Osteocyte (in vitro differentiated cells): ENCODE measurements at places on chromosomes 2 and 18. TPM values are rescaled to one million over a fixed set of nuclear protein-coding genes. Genes with fewer than 3 reads are reported as not detected.

- no peaks in the 10 kb centered on the region for H3K36me3 ChIP-seq
- H3K4me3 ChIP-seq = no peak overlapping the region
- H3K27ac ChIP-seq = no peak overlapping the region
- DNase-seq = no peak
Observed at GRCh38 chr2:43612944-43613343, 17.1 kb upstream of the THADA start.

LYPD6 gene
- total RNA-seq = 1.8 and 2.1 TPM in 2 replicates

GRCh38 chr2:237154082-237154638, 68.5 kb downstream of the COPS8 start:
- no peak overlapping the region for H3K4me3 ChIP-seq
- H3K36me3 ChIP-seq = no peaks in the 10 kb centered on the region
- H3K27me3 ChIP-seq = no peaks in the 10 kb centered on the region
- peak overlapping the region; percentile 96 for H3K27ac ChIP-seq

- H3K27ac ChIP-seq = no peak overlapping the region
- H3K4me3 ChIP-seq = no peak overlapping the region
- no peaks in the 10 kb centered on the region for H3K27me3 ChIP-seq
Observed at GRCh38 chr2:222747526-222748160, 76.2 kb downstream of the MOGAT1 start.

RAMP1 gene
- 87.9 and 93.4 TPM in 2 replicates for total RNA-seq

DNA sequence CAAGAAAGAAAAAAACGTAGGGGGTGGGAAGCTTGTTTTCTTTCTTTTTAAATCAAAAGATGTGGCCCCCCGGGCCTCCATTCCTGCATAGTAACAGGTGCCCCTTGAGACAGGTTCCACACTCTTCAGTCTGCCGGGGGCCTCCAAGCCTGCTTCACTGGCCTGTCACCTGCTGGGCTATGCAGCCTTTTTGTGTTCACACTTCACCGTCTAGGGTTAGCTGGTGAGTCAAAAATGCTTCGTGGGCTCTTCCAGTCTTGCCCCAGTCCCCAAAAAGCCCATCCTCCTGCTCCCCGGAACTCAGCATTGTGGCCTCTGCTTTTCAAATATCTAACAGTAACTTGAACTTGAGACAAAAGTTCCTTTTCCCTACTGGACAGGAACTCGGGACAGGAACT, 67.9 kb downstream of the POLR1A start:
- no peaks in the 10 kb centered on the region for H3K27me3 ChIP-seq
- peaks cover 46% of the 10 kb centered on the region for H3K4me1 ChIP-seq
- H3K27ac ChIP-seq = peak overlapping the region; percentile 97
- peaks cover 36% of the 10 kb centered on the region for H3K36me3 ChIP-seq
- no peak for DNase-seq

GRCh38 chr2:127039387-127040031, 67.4 kb downstream of the BIN1 start:
- no peaks in the 10 kb centered on the region for H3K36me3 ChIP-seq
- DNase-seq = no peak
- H3K4me1 ChIP-seq = peaks cover 4% of the 10 kb centered on the region
- H3K4me3 ChIP-seq = no peak overlapping the region

GRCh38 chr2:66426244-66427111, 8.4 kb upstream of the MEIS1 start:
- H3K4me1 ChIP-seq = peaks cover 9% of the 10 kb centered on the region
- no peak overlapping the region for H3K4me3 ChIP-seq
- peaks cover 90% of the 10 kb centered on the region for H3K27me3 ChIP-seq
- H3K27ac ChIP-seq = no peak overlapping the region
- H3K36me3 ChIP-seq = no peaks in the 10 kb centered on the region

DNA sequence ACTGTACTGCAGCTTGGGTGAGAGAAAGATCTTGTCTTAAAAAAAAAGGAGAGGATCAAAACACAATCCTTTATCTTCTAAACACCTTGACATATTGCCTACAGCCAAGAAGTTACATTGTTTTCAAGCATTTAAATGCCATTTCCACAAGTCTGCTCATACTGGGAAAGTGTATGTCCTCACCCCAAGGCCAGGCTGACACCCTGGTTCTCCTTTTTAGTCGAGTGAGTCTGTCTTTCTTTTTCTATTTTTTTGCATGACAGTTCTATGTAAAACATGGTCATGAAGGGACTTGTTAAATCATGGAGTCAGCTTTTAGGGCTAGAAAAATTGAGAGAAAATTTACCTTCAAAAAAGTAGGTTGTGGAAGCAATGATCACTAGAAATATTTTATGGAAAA, 233.3 kb downstream of the FAM210A start:
- H3K27ac ChIP-seq = no peak overlapping the region
- H3K36me3 ChIP-seq = no peaks in the 10 kb centered on the region
- H3K27me3 ChIP-seq = no peaks in the 10 kb centered on the region
- H3K4me3 ChIP-seq = no peak overlapping the region
